ENCODE measurements at places on chromosomes 16 and 17.

GRCh38 chr16:89022051-89022836, 45.2 kb upstream of the CBFA2T3 start:
- no peak for DNase-seq

GRCh38 chr17:74259667-74260524, 14.1 kb upstream of the DNAI2 start:
- no peak for DNase-seq

GRCh38 chr16:89041571-89042481, 51.8 kb upstream of the ACSF3 start:
- no peak for DNase-seq

DNA sequence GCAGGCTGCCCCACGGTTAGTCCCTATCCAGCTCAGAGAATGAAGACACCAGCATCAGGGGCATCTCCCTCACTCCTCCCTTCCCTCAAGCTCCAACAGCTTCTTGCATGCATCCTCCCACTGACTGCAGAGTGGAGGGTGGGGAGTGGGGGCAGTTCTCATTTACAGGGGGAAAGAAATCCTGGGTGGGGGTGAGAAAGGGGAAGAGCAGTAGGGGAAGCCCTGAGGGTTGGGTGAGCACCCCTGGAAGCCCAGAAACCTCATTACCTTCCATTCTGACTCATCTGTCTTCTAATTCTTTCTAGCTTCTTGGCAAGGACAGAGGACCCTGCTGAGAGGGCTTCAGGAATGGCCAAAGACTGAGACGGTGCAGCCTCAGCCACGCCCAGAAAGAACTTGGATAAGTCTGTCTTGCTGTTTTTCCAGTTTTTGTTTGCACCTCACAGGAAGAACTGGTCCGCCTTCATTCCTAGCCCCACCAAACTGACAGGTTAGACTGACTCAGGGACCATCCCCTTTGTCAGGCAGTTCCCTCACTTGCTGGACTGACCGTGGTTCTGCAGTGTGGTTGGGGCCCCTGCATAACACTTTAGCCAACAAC, 52.5 kb upstream of the WSB1 start:
- DNase-seq, result no peak

DNA sequence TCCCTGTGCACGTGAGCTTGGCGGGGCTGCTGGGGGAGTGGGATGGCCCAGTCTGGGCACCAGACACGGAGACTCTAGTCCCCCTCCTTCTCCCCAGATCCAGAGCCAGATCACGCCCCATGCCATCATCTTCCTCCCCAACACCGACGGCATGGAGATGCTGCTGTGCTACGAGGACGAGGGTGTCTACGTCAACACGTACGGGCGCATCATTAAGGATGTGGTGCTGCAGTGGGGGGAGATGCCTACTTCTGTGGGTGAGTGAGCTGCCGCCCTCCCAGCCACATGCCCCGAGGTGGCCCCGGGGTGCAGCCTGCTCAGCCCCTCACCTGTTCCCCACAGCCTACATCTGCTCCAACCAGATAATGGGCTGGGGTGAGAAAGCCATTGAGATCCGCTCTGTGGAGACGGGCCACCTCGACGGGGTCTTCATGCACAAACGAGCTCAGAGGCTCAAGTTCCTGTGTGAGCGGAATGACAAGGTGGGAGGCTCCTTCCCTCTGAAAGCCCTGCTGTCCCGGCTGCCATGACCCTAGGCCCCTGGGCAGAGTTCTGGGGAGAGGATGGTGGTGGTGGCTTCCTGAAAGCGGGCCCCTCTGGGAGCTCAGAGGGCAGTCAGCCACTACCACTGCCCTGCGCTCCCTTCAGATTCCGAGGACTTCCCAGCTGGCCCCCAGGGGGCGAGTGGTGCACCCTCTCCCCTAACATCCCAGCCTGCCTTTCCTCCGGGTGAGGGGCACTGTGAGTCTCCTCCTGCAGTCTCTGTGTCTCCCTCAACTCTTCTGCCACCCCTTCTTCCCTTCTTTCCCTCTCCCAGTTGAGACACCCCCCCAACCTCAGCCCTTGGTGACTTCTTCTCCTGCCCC, 2.8 kb upstream of the C17orf107 start:
- no peak for DNase-seq

- DNase-seq, result no peak
Measured at GRCh38 chr17:6910987-6911603, 79.6 kb upstream of the TEKT1 start.

DNA sequence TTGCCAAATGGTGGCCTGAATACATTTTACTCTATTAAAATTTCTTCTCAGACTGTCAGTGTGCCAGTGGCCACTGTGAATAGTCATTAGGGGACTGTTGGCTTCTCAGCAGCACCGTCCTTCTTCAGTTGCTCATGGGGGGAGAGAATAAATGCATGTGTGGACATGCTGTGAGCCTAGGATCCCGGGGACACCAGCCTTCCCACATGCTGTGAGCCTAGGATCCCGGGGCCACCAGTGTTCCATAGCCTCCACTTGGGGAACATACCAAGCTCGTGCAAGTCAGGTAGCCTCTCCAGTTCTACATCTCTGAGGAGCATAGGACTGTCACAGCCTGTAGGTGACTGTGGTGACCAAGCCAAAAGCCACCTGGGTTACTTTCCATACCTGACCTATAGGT, 51.5 kb downstream of the BANP start:
- DNase-seq, result peak; percentile 28

GRCh38 chr17:39920218-39921210, 2.1 kb upstream of the GSDMB start:
- DNase-seq, result peak; percentile 82

GRCh38 chr17:76199469-76199868, 40.8 kb downstream of the RNF157 start:
- peak; percentile 86 for DNase-seq

- DNase-seq, result no peak
Measured at GRCh38 chr17:20085283-20085845, 76.2 kb downstream of the SPECC1 start.

GRCh38 chr17:59485946-59486345, 79.5 kb upstream of the DHX40 start:
- DNase-seq, result no peak

GRCh38 chr17:76562734-76563148, 22.9 kb downstream of the PRCD start:
- DNase-seq, result no peak

DNA sequence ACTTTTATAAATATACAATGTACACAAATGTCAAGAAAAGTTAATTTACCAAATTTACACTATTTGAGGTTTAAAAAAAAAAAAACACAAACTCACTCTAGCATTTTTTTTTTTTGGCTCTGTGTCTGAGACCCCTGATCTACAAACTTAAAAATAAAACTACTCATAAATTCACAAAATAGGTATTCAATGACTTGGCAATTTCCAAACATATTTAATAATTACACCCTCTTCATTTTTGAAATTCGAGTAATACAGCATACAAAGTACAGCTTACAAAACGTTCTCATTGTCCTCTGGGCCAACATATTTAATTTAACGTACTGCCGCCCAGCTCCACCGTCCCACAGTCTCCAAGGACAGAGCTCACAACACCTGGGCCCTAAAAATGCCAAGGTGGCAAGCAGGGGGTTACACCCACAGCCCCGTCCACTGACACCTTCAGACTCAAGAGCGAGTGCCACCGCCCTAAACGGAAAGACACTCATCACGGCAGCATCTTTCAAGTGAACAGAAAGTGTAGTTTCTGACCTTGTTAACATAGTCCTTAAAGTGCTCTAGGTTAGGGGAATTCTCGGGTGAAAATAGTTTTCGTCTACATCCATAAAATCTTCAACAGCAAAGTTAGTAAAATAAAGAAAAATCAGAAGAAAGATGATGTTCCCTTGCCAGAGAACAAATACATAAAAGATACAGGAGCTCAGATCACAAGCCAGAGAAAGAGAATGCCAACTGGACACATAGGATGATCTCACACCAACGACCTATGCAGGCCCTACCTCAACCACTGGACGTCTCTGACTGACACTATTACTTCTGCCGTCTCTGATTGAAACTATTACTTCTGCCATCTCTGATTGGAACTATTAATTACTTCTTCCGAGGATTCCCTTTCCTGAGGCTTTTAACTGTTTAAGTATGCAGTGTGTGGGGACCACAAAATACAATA, 4.2 kb downstream of the ADCY9 start:
- DNase-seq, result no peak

- peak; percentile 82 for DNase-seq
Measured at GRCh38 chr17:75130632-75131277, 787 bp downstream of the NT5C start.

GRCh38 chr17:80565343-80566053, 20.9 kb downstream of the RPTOR start:
- DNase-seq, result no peak
